ENCODE measurements at places on chromosomes 1 and 21. TPM values are rescaled to one million over a fixed set of nuclear protein-coding genes. Genes with fewer than 3 reads are reported as not detected.

GRCh38 chr1:67560580-67561255 is 124.3 kb upstream of the GADD45A start:
- DNase-seq = no peak

TBX15 gene
- 1.1 TPM for total RNA-seq

FCRLA gene
- 294 TPM for total RNA-seq

GRCh38 chr21:43919871-43920801 is 55.1 kb downstream of the AGPAT3 start:
- peak; percentile 54 for DNase-seq

GRCh38 chr1:199678771-199679170 is 348.7 kb upstream of the NR5A2 start:
- no peak for DNase-seq

- no peak for DNase-seq
These were observed 948 bp upstream of the COP1 start for GRCh38 chr1:176208034-176208433.

DNA sequence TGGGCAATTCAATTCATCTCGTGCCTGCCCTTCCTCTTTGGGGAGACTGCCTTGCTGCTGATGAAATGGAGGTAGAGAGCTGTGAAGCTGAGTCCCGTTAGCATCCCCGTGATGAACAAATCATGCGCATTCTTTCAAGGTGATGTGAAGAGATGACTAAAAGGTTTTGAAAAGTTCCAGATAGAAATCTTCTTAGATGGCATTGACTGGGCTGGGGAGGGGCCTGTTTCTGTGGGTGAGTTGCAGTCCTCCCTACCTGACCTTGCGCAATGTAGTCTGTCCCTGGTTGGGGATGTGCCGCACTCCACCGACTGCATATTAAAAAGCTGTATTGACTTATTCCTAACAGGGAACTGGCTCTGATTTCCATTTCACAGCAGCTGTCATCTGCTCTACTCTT is 49.6 kb downstream of the ST6GALNAC3 start:
- no peak for DNase-seq

All from GM12878 (cell line).